Glomerular endothelial cell (primary cell): ENCODE measurements at places on chromosomes 2 and 18.
A peak's percentile ranks its signal among the peaks of the same experiment; 100 is the strongest.

DNA sequence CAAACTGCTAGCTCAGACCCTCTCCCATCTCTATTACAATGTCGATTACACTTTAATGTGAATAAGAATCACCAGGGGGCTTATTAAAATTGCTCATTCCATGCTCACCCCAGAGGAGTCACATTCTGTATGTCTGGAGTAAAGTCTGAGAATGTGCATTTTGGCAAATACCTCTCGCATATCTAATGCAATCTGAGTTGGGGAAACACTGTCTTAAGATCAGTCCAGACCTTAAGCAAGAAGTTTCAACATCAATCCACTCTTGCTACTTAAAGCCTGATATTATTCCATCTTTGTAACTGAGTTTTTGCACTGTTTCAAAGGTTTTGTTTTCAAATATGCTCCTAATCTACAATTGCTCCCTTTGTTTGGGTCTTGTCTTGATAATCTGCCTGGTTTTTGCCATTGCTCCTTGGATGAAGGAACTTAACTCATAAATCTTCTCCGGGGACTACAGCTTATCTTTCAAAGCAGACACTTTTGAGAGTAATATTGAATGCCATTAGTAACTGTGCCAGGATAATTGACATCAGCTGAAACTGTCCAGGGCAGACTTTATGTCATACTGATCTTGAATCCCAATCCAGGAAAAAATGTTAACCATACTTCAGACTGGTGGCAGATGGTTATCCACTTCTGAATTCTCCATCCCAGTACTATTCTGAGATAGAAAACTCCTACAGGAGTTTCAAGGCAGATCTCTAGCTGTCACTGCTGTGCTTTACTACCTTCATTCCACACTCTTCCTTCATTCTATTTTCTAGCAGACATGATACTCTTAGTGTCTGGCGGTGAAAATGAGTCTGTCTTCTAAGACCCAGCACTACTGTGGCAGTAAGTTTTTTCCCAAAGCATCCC is 200.9 kb downstream of the ERBB4 start:
- no peak for DNase-seq

- DNase-seq, result no peak
These were observed 439.1 kb downstream of the EIPR1 start for GRCh38 chr2:2938481-2938880.

DNA sequence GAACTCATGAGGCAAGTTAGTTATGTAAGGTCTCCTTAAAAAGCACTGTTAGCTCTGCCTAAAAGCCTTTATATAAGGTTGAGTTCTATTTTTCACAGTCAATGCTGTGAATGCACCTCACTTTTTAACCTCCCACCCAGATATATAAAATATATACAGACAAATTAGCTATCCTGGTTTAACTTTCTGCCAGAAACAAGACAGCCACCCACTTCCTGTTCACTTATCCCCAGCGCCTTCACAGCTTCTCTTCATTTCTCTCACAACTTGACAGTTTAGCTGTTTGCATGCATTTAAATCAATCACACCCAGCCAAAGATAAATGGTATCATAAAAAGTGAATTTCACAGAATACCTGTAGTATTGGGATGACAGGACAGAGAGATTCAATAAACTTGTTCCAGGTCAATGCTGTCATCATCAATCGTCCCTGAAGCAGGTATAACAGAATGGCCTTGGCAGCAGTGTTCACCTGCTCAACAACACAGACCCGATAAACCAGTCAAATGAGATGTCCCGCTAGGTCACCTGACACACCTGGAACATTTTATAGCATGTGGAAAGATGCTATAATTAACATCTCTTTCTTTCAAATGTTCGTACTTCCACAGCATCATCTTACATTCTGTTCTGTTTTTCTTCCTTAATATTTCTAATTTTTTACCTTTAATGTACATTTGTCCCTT is 55.7 kb downstream of the RTTN start:
- DNase-seq, result no peak

DNA sequence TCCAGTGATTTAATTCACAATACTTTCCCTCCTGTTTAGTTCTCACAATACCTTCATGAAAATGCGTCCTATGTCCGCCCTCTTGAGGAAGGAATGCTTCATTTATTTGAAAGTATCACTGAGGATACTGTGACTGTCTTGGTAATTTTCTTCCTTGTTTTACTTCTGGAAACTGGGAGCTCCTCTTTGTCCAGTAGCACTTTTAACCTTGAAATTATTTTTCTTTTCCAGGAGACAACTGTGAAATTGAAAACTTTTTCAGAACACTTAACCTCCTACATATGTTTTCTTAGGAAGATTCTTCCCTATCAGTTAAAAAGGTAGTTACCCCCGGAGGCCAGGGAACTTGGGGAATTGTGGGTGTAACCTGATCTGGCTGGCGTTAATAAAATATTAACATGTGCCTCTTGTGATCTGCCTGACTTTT is 58.9 kb upstream of the STON1 start:
- peak; percentile 34 for DNase-seq

- no peak for DNase-seq
These were observed 35.6 kb downstream of the CEP192 start for GRCh38 chr18:13026583-13027270.

DNA sequence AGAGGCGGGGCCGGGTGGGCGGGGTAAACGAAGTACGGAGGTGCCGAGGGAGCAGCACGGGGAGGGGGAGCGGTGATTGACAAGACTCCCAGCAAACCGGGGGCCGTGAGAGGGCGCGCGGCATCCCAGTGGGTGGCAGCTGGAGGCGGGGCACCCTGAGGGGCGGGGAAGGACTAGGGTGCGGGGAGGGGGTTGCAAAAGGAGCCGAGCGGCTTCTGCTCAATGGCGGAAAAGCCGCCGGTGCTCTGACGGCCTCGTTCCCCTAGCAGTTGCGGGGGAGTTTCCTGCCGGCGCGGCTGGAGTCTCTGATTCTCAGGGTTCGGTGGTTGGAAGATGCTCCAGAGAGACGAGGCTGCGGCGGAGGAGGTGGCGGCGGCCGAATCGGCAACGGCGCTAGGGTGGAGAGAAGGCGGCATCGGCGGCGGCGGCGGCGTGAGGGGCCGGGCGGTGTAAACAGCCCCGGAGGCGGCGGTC is at the start of gene PPM1B:
Gene PPM1B, plus strand, starts transcription at position 195 of the 474 bp plus-strand sequence. CDS start 32,325 bp downstream, outside the sequence.
- no peak for DNase-seq

DNA sequence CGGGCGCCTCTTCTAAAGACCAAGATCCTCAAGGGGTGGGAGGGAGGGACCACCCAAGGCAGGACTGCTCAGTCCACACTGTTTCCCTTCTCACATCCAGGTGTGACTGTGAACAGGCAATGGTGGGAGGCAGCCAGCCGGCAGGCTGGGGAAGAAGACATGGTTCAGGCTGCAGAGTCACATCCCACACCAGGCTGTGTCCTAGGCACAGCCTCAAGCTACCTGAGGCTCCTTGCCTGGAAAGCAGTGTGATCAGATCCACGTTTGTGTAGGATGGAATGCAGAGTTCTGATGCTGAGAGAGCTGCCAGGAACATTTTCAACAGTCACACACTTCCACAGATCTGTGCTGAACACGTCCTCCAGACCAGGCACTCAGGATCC is 16.4 kb downstream of the SLC66A2 start:
- DNase-seq, result no peak

GRCh38 chr2:205868773-205869333 is 186.6 kb downstream of the NRP2 start:
- no peak for DNase-seq

DNA sequence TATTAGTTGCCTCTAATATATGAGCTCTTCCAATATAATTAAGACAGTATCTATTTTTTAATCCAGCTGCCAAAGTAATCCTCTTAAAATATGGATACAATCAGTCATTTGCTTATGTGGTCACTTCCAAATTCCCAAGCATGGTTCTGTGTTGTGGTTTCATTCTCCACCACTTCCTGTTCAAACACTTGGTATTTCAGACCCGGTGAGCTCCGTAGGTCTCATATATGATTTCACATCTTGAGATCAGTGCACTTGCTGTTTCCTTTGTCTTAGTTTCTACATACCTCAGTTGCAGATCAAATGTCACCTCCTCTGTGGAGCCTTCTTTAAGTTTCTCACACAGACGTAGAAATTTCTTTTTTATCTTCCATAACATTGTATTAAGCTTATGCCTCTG is 254.2 kb downstream of the KCNS3 start:
- no peak for DNase-seq

- no peak for DNase-seq
These were observed 176.9 kb downstream of the KCNH7 start for GRCh38 chr2:162661618-162662017.

DNA sequence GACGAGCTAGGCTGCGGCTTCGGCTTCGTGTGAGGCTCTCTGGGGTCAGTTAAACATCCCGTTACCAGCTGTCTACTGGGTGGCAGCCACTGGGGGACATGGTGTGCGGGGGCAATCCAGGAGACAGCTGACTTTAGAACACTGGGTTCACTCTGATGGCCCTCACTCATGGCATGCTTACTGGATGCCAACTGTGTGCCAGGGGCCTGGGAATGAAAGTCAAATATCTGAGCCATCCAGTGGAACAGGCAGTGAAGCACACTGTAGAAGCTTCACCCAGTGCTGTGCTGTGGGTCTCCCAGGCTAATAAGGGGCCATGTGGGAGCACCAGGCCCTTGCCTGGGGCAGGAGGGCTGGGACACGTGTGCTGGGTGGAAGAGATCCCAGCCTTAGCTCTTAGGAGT is 48.3 kb downstream of the GLI2 start:
- no peak for DNase-seq

DNA sequence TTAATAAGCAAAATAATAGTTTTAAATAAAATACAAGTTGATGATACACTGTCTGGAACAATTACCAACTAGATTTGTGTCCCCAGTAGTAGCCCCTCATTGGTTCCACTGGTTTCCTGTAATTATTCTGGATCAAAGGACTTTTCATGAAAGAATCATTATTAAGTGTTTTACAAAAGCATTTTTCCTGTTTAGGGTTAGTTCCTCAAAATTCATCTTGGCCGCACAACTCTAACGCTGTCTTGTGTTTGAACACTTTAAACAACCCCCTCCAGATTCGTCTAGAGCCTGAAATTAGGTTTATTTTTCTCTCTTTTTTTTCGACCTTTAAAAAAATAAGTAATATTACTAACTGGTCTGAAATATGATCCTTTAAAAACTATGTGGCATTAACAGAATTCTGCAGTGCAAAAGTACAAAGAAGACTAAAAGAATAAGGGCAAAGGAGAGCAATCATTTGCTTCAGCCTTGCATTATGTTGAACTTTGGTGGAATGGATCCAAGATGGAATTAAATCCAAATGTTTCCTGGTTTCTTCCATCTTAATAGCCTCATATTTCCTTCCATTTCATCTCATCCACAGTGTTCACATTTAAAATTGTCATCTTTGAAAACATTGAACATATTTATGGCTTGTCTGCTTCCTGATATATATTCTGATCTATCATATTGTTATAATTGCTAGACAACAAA is 678.4 kb downstream of the IRS1 start:
- DNase-seq, result no peak

- no peak for DNase-seq
These were observed 216.7 kb downstream of the TXNL1 start for GRCh38 chr18:56421647-56422046.

GRCh38 chr18:68284236-68284780 is 430.6 kb downstream of the TMX3 start:
- DNase-seq, result no peak

GRCh38 chr2:159807183-159808031 is 9.4 kb upstream of the CD302 start:
- peak; percentile 41 for DNase-seq

DNA sequence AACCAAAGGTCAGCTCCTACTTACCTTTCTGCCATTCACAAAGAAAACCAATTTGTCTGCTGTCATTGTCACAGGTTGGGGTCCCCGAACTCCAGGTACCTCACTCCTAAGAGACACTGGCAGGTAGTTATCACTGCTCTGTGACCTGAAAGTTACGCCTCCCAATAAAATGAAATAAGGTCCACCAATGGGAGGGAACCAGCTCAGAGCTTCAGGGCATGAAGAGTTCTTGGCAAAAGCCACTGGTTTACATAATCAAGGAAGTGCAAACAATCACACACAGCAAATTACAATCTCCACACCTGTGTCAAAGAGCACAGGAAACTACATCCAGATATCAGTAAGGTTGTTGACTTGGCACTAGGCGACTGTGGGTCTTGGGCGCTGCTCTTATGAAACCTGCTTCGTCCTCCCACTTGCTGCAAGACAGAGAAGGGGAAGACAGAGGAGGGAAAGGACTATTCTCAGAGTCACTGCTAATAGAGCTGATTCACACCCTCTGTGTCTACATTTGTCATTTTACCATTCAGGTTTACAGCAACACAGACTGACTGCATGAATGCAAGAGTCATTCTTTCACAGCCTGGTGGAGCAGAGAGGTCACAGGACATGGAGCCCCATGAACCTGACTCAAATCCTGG is at the start of gene XDH:
Gene XDH, minus strand, starts transcription at position 142 of the 641 bp plus-strand sequence. Its CDS starts 76 bp downstream, at position 66.
- DNase-seq, result no peak

DNA sequence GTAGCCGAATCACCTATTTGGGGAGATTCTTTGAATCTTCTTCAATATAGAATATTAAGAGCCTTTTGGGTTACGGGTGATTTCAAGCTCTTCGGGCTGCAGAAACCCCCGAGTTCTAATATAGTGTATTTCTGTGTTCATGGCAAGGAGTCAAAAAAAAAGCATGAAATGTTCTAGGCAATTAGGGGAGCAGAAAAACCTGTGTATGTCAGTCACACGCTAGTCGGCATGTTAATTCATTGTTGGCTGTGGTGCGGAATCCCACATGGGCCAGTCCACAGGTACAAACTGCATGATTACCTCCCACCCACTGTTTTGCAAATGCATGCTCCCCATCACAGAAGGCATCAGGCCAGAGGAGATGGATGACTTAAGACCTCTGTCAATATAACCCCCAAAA is 161.9 kb downstream of the PID1 start:
- no peak for DNase-seq

GRCh38 chr2:88747990-88748389 is 56.5 kb downstream of the RPIA start:
- DNase-seq, result no peak

DNA sequence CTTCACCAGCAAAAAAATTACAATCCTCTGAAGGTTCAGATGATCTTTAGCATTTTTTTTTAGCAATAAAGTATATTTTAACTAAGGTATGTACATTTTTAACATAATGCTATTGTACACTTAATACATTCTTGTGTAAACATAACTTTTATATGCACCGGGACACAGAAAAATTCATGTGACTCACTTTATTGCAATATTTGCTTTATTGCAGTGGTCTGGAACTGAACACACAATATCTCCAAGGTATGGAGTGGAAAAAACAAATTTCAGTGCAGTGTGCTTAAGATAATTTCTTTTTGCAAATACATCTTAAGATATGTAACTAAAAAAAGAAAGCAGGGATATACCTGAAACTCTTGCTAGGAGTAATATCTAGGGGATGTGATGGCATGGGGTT is 5.1 kb upstream of the TWSG1 start:
- no peak for DNase-seq

GRCh38 chr2:242057379-242058040 is 188.0 kb downstream of the RTP5 start:
- DNase-seq, result no peak

DNA sequence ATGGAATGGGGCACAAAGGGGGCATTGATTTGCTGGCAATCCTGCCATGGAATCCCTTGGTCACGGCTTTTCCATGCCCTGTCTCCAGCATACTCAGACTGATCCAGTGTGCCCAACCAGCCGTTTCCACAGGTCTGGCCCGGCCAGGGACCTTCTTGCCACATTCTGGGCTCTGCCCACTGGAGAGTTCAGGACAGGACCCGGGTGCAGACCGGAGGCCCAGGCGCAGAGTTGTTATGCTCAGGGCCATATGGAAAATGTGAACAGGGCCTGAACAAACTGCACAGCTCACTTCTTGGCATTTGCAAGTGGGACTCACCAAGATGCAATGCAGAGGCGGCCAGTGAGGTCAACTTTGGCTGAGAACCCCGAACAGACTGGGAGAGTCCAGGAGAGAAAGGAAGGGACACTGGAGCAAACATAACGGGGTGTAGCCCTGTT is 15.6 kb upstream of the ASAP2 start:
- DNase-seq, result no peak
